Stomach (tissue), 19 donors: ENCODE measurements at places on chromosomes 1 and 21. TPM values are rescaled to one million over a fixed set of nuclear protein-coding genes. Genes with fewer than 3 reads are reported as not detected.

DNA sequence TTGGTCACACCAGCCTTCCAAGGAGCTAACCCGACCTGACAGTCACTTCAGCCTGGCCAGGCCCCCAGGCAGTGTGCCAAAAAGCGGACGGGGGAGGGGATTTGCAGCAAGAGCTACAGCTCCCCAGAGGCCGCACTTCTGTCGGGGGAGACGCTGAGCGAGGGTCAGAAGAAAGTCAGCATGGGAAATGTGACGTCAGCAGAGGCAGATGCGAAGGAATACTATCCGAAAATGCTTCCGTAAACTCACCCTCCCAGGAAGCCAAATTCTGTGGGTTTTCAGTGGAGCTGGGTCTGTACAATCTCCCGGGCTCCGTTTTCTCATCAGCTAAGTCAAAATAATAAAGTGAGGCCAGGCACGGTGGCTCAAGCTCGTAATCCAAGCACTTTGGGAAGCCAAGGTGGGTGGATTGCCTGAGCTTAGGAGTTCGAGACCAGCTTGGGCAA is 28.5 kb upstream of the ECE1 start:
- DNase-seq = peak; percentile 94

Gene RGS4
- 2.0 TPM for total RNA-seq

DNA sequence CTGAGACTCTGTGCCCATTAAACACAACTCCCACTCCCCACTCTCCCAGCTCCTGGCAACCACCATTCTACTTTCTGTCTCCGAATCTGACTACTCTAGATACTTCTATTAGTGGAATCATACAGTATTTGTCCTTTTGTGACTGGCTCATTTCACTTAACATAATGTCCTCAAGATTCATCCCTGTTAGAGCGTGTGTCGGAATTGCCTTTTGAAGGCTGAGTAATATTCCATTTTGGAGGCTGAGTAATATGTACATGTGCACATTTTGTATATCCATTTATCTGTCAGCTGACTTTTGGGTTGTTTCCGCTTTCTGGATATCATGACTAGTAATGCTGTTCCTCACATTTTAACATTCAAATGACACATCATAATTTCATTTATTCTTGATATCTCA is 30.3 kb downstream of the GALNT2 start:
- no peak for DNase-seq

DNA sequence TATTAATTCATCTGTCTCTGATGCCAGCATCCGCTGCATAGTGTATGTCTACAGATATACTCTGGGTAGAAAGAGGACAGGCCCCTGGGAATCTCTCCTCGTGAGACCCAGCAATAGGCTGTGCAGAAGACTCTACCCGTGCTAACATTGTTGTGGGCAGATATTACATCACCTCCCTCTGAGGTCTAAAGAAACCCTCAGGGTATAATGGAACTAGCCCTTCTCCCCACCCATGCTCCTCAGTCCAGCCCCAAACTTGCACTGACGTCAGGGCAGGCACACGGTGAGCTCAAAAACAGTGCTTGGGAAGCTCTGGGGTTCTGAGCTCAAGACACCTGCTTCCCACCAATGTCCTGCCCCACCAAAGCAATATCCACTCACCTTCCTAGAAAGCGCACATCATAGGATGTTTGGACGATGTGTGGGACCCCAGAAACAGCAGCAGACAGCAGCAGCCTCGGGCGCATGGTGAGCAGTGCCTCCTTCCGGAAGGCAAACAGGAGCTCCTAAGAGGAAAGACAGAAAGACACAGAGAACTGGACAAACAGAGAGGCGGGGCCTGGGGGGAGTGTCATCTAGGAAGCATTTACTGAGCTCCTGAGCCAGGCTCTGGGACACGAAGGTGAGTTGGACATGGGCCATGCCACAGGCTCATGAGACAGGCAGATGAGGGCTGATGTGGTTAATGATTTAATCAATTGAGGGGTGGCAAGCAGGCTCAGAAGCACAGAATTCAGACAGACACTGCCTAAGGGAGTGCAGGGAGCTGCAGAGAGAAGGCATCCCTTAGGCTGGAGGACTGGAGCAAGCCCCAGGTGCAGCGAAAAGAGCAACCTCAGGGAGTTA is 4.8 kb downstream of the OVGP1 start:
- DNase-seq = peak; percentile 64

DNA sequence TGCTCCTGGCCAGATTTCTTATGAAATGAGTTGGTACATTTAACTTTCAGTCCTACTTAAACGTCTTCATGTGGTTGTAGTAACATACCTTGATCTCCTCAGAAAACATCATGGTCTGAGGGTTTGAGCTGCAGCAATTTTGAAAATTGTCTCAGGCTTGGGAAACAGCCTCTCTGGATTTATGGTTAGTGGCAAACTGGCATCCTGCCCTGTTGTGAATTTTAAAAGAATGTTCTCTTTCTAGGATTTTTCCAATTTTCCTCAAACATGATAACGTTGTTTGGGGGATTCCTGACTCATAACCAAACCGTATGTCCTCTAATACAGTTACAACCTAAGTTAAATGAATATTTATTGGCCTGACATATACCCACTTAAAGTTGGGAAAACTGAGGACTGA is 624.4 kb downstream of the LMO4 start:
- no peak for DNase-seq

- peak; percentile 61 for DNase-seq
These were observed 453 bp downstream of the PABPC4 start for GRCh38 chr1:39576016-39576657.

GRCh38 chr1:59481881-59482505 is 185.1 kb downstream of the FGGY start:
- no peak for DNase-seq

Gene TLR5
- 4.0 TPM for total RNA-seq

DNA sequence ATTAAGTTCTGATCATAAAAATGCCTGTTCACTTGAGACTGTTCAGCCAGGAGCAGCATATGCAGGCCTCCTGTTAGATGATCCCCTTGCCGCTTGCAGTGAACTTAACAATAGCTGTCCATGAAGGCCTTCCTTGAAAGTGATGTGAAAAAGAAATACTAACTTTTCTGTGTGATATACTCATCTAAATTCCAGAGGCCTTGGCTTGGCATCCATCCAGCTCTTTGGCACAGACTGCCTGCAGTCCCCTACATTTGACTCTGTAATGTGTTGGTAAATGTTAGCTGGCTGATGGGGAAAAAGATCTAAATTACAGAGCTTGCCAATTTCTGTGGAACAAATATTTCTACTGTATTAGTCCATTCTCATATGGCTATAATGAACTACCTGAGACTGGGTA is 73.7 kb downstream of the KCNK2 start:
- DNase-seq = peak; percentile 9

Gene LYPD8
- total RNA-seq = not detected
